CD4-positive, alpha-beta T cell treated with Interleukin-2 at 100 ng/mL for 4 hours (primary cell): ENCODE measurements at places on chromosomes 7 and 10.

DNA sequence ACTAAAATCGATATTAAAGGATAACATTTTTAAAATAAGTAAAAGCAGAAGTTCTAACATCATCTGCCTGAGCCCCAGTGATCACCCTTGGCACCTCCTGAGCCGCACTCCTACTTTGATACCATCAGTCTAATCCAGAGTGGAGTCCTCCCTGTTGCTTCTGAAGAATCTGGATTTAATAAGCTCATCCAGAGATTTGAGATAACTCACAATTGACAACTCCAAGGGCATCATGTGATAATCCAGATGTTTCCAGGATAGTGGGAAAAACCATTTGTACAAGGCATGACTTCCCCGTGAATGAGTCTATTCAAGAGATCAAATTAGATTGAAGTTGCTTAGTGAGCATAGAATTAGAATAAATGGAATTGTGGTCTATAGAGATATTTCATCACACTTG is 475.8 kb upstream of the C7orf33 start:
- DNase-seq = no peak

DNA sequence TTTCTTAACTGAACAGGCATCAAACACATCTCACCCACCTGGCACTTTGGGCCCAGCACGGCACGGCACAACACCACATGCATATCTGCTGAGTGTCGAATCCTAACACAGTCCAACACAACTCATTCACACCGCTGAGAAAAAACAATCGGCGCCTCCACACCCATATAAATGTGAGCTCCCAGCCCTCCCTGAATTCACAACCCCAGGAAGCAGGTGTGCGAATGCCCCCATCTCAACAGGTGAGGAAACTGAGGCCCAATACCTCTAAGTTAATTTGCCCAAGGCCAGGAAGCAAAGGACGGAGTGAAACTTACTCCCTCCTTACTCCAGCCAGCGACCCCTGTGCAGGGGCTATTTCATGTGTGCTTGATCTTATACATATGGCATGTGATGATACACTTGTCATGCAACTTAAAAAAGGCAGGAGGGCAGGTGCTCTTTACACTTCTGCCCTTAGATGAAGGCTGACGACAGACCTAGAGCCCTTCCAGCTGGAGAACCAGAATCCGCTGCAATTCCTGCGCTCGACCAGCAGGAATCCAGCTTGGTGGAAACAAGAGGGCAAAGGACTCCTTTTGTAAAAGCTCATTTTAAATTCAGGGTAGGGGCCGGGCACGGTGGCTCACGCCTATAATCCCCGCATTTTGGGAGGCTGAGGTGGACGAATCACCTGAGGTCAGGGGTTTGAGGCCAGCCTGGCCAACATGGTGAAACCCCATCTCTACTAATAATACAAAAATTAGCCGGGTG is 116.0 kb downstream of the LARP4B start:
- DNase-seq = no peak

- DNase-seq = no peak
Observed at GRCh38 chr10:60878224-60878623, 65.8 kb downstream of the RHOBTB1 start.

DNA sequence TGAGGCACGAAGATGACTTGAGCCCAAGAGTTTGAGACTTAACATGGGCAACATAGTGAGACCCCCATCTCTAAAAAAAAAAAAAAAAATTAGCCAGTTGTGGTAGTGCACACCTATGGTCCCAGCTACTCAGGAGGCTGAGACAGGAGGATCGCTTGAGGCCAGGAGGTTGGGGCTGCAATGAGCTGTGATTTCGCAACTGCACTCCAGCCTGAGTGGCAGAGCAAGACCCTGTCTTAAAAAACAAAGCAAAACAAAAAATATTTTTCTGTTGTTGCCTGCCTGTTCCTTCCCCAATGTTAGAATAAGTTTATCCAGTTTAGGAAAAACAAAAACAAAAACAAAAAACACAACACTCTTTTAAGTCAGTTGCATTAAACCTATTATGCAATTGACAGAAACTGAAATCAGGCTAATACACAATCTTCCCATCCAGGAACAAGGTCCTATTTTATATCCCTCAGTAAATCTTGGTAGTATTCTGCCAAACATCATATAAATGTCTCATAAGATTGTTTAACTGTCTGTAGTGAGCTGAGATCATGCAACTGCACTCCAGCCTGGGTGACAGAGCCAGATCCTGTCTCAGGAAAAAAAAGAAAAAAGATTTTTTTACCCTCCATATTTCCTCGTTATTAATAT is 4.9 kb downstream of the PILRA start:
- no peak for DNase-seq

GRCh38 chr10:101425535-101425934 is 71.6 kb downstream of the BTRC start:
- no peak for DNase-seq

GRCh38 chr10:17655567-17656146 is 11.7 kb downstream of the STAM start:
- peak; percentile 37 for DNase-seq

DNA sequence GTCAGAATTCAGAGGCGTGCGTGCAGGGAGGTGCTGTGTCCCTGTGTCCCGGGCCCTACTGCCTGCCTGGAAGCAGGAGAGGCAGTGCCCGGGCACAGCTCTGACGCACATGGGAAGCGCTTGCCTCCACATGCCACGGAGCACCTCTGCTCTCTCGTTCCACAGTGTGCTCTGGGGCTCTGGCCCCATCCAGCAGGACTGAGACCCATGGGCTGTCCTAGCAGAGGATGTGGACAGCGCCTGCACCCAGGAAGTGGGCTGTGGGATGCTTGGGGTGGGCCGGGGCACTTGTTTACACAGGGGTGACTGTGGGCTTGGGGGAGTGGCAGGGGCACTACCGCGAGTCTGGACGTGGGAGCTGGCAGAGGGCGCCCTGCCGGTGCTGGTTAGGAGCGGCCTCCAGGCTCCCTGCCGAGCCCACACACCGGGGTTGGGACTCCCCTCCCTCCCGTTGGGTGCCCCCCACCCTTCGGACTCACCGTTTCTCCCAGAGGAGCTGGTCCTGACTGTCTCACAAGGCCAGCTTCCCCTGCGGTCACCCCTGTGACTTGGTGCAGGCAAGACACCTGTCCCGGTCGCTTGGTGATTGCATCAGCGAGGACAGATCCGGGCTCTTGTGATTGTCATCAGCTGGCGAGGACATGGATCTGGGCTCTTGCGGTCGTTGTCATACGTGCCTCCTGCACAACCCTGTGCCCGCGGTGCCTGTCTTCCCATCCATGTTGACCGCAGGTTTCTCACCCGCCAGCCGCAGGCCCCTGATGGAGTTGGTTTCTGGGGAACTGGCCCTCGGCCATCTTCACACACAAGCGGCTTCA is 83.1 kb downstream of the NKX6-2 start:
- no peak for DNase-seq

- peak; percentile 65 for DNase-seq
Observed at GRCh38 chr10:80046629-80047441, 31.6 kb upstream of the TMEM254 start.

GRCh38 chr7:98398567-98399372 is 2.1 kb downstream of the BAIAP2L1 start:
- no peak for DNase-seq

DNA sequence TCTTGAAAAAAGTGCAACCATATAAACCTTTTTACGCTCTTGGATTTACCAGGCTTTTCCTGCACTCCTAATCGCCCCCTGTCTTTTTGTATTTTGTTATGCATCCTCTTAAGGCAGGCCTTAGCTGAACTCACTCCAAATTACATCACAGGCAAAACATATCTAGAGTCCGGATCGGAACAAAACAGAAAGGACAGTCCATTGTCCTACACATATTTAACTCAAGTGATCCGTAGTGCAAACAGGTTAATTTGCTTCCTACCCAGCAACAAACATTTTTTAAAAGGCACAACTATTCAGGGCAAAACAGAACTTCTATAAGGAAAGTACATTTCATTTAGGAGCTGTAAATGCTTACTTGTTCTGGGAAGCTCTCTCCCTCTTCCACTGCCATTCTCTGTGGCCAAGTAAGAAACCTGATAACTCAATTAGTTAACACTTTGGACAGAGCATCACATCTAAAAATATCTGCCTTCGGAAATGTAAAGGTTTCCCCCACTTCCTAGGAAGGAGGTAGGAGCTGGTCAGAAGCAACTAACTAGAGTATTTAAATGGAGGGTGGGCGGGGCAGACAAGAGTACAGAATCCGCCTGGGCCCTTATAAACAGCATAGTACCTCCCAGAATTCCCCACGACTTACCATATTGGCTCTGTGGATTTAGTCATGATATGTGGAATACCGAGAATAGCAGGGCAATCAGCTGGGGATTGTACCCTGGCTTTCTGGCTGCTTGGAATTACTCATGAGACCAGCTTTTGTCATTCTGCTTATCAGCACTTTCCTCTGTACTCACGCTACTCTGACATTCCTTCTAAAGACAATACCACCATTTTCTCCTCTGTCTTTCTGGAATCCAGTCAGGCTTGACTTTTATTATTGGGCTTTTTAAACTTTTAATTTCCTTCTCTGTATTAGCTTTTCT is 89.5 kb downstream of the ANK3 start:
- no peak for DNase-seq

DNA sequence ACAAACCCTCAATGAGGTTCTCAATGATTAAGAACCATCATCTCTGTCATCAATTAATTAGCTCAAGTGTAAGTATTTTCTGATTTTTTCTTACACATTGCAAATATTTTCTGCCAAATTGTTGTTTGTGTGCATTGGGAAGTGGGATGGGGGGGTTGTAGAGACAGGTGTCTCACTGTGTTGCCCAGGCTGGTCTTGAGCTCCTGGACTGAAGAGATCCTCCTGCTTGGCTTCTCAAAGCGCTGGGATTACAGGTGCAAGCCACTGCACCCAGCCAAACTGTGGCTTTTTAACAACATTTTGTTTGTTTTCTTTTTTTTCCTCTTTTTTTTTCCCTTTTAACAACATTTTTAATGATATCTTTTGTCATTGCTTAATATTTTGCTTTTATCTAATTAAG is 87.5 kb downstream of the AKR1D1 start:
- no peak for DNase-seq

GRCh38 chr10:12960941-12961340 is 40.6 kb downstream of the CCDC3 start:
- DNase-seq = no peak

DNA sequence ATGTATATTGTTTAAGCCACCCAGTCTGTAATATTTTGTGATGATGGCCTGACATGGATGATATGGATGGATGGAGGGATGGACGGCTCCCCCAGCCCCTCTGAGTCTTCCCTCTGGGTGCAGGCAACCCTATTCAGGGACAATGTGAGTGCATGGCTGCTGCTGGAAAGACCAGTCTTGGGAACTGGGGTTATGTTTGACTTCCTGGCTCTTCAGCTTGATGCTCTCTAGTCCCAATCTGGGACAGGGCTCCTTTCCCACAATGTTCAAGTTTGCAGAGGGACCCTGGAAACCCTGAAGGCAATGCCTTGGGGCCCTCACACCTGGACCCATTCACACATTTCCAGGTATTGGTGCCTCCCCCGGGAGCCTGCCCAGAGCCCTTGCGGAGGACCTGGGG is 52.3 kb upstream of the RET start:
- no peak for DNase-seq

GRCh38 chr10:15363031-15363430 is 8.1 kb downstream of the FAM171A1 start:
- no peak for DNase-seq

DNA sequence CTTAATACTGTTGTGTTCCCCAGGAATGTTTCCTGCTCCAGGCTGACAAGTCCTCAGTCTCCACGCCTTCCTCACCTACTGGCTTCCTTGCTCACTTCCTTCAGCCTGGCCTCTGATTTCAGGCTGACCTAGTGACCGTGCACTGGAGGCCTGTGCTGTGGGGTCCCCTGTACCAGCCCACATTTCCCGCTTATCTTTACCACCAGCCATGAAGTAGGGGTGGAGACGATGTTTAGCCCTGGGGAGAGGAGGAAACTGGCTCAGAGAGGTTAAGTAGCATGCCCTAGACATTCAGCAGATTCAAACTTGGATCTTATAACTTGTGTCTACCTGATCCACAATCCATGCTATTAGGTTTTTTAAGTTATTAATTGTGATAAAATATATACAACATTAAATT is 4.8 kb upstream of the ZNF488 start:
- no peak for DNase-seq

DNA sequence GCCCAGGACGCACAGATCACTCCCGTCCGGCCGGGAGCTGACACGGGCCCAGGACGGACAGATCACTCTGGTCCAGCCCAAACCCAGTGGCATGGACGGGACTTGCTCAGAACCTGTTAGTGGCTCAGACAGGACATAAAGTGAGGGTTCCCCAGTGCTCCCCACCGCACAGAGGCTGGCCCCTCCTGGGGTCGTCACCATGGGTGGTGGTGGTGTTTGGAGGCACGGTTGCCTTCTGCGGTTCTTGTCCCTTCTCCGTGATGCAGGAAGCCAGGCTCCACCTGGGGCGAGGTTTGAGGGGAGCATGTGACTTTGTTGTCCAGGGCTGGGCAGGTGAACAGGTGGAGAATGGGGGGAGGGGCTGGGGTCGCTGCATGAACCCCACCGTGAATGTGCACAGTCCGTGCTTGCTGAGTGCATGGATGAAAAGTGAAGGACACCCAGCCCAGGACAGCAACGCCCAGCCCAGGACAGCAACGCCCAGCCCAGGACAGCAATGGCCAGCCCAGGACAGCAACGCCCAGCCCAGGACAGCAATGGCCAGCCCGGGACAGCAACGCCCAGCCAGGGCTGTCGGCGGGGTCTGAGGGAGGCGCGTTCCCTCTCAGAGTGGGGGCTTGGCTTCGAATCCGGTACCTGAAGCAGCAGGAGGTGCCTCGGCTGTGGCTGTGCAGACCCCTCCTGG is 26.7 kb downstream of the FAM20C start:
- no peak for DNase-seq

DNA sequence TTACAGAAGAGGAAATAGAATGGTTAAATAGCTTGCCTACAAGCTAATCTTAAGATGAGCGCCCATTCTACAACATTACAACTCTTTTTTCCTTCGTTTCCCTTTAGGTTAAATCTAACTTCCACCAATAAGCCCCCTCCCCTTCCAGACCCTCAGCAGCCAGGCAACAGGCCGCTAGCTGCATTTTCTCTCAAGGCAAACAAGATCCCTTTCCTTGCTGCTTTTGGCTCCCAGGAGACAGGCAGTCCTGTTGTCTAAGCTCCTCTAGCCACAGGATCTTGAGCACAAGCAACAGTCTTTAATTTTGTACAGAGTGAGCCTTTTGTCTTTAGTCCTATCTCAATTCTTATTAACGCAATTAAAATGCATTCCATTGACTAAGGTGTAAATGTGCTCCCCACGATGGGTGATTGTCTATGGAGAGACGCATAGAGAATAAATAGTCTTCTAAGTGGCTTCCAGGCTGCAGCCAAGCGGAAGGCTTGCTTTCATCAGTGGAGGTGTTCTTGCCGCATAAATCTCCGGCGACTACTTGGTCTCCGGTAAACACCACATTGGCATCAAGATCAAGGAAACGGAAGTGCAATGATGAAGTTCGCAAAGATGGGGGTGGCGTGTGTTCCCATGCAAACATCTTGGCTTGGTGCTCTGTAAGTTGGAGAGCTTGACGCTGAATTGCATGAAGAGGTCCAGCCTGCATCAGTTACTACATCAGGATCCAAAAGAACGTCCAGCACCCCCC is 181.9 kb upstream of the LYZL2 start:
- peak; percentile 6 for DNase-seq

DNA sequence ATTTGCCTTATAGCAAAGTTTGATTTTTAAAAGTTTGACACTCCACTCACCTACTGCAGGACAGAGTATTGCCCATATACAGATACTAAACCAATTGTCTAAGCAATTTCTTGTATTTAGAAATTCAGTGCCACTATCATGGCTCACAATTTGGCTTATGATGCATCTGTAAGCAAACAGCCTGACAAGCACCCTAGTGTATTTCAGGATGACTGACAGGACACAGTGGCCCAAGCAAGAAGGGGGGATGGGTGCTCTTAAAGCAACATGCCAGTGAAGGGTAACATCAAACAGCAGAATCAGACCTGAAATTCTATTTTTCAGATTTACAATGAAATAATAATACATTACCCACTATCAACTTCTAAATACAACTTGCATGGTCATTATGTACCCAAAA is 30.5 kb downstream of the CTNNA3 start:
- DNase-seq = no peak
